ENCODE measurements at places on chromosomes 5 and 9.

DNA sequence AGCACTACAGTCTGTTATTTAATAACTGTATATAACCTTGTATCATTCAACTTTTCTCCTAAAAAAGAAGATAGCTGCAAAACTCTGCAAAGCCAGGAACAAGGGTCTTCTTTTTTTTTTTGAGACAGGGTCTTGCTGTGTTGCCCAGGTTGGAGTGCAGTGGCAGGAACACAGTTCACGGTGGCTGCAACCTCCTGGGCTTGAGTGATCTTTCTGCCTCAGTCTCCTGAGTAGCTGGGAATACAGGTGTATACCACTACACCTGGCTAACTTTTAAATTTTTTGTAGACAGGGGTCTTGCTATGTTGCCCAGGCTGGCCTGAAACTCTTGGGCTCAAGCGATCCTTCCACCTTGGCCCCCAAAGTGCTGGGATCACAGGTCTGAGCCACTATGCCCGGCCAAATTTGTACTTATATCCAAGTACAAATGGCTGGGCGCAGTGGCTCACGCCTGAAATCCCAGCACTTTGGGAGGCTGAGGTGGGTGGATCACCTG lies 19.2 kb downstream of the RIOK2 start:
- no peak for DNase-seq

DNA sequence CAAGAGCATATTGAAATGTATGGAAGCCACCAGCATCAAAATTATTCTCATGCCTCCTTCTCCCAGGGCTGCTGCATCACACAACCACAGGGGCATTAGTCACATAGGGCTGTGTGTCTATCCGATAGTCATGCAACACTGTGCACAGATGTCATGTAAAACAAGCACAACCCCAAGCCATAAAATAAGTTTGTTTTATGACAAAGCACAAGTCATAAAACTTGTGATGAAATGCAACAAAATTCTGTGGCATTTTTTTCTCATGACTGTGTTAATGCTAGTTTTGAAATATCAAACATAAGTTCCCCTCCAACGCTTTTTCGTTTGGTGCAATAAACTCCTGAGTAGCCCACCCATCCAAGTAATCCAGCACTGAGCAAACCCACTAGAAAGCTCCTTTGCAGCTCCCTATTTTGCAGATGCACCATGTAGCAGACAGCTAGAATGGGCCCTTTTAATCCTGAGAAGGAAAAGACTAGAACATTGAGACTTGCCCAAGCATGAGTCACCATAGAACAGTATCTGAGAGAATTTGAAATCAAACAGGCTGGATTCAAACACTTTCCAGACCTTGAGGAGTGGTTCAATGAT lies 93.3 kb upstream of the ZNF366 start:
- no peak for DNase-seq

DNA sequence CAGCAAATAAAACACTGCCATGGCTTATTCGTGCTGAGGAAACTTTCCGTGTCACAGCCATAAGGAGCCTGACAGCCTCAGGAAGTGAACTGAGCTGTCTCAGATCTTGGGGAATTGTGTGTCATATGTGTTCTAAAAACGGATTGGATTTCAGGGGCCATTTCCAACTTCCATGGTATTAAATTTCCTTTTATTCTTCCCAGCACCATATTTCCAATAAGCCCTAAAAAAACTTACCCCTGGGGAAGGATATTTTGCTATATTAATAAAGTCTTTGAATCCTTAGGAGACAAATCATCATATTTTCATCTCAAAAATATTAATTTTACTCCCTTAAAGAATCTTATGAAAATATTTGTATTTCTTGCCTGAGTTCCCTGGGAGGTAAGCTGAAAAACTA lies 93.9 kb downstream of the LHFPL2 start:
- DNase-seq, result no peak

DNA sequence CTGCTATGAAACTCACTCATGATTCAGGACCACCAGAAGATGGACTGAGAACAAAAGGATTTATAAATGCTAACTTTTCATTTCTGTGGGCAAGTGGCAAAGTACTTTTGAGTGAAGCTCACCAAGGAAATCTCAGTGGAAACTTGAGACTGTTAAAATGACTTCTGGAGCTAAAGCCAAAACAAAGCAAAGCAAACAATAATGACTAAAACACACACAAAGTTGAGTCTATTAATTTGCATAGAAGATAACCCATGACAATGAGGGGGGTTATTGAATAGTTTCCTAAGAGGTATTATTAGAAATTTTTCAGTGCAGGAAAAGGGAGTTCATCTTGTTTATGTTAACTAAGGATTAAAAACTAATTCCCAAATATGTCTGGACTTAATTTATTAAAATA lies 612.8 kb upstream of the FAM174A start:
- DNase-seq, result no peak

DNA sequence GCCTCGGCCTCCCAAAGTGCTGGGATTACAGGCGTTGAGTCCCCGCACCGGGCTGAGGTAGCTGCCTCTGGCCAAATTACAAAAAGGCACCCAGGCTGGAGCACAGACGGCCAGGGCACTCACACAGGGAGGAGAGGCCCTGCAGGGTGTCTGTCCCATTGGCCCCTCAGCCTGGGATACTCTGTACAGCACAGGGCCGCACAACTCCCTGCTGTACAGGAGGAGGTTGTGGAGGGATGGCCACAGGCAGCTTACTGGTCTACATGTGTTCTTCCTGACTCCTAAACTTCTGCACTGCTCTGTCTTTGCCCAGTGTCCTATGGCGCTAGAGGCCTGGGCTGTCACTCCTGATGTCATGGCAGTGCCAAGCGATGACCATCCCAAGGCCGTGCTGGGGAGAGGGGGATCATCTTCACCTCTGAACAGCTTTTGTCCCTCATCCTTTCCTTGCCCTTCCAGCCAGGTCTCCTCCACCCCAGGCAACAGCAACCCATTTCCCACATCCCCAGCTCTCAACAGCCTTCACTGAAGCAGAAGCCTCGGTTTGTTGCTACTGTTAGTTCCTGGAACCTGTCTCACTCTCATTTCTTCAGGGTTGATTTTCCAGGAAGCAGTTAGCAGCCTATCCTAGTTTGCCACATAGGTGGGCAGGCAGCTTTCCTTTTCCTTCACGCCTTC lies 1.8 kb upstream of the CNOT6 start:
- DNase-seq, result no peak

- no peak for DNase-seq
Measured at GRCh38 chr5:92890841-92891244, 690.2 kb downstream of the NR2F1-AS1 start.
